Mesenchymal stem cell (in vitro differentiated cells and primary cell): ENCODE measurements at places on chromosomes 2 and 18.

DNA sequence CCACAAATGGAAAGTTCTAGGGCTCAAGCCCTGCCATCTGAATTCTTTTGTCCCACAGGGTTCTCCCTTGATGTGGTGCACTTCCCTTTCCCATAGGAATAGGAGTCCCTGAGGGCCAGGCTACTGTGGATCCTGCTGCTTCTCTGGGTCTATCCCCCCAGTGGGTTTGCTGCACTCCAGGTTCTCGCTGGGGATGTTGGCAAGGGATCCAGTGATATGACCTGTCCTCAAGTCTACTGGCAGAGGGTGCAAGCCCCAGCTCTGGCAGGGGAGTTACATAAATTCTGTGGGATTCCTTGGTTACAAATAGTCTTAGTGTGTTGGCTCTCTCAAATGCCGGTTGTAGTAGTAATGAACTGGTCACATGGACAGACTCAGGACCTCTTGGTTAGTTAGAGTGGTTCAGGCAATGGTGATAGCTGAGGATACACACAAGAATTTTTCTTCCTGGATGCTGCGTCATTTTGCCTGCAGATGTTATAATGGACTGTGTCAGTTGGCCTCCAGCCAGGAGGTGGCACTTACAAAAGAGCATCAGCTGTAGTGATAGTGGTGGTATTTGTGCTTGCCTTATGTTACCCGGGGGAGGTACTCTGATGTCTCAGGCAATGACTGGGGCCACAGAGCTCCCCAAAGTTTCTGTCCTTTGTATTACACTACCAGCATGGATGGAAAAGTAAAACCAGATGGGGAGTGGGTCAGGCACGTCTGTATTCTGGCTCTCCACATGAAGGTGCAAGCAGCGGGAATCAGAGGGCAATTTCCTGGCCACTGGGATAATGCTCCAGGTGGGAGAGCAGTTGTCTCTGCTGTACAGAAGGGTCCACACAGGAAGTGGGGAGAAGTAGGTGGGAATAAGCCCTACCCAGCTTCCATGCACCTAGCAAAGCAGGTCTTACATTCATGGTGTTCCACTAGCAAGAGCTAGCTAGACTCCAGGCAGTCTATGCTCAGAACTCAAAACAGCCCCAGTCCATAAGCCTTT, 267.9 kb downstream of the SOX11 start:
- no peak for DNase-seq

GRCh38 chr2:100393362-100393761, 24.1 kb downstream of the CHST10 start:
- no peak for DNase-seq

- DNase-seq, result no peak
Observed at GRCh38 chr2:24080701-24081100, 3.9 kb downstream of the TP53I3 start.

DNA sequence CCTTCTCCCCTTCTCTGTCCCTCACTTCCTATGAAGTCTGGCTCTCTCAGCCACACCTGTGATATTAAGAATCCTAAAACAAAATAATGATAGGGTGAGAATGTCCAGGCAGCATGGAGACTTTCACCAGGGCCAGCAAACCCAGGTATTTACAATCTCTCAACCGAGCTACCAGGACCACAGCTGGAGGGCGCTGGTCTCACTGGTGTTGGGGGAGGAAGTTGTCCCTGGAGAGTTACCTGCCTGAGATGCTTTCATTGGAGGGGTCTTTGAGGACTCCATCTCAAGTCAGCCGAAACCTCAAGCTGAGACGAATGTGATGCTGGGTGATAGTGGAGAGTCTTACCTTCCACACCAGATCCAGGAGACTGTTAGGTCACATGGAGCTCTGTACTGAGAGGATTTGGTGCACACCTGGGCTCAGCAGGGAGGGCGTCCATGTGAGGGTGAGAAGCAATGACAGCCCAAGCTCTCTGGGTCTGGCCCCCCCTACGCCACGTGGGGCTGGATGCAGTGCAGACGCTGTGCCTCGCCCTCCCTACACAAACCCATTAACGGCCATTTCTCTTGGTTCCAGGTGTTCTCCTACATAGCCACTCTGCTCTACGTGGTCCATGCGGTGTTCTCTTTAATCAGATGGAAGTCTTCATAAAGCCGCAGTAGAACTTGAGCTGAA, 27.4 kb downstream of the MAL start:
- DNase-seq, result no peak

GRCh38 chr2:18600255-18600613, 10.9 kb upstream of the NT5C1B start:
- DNase-seq, result no peak

DNA sequence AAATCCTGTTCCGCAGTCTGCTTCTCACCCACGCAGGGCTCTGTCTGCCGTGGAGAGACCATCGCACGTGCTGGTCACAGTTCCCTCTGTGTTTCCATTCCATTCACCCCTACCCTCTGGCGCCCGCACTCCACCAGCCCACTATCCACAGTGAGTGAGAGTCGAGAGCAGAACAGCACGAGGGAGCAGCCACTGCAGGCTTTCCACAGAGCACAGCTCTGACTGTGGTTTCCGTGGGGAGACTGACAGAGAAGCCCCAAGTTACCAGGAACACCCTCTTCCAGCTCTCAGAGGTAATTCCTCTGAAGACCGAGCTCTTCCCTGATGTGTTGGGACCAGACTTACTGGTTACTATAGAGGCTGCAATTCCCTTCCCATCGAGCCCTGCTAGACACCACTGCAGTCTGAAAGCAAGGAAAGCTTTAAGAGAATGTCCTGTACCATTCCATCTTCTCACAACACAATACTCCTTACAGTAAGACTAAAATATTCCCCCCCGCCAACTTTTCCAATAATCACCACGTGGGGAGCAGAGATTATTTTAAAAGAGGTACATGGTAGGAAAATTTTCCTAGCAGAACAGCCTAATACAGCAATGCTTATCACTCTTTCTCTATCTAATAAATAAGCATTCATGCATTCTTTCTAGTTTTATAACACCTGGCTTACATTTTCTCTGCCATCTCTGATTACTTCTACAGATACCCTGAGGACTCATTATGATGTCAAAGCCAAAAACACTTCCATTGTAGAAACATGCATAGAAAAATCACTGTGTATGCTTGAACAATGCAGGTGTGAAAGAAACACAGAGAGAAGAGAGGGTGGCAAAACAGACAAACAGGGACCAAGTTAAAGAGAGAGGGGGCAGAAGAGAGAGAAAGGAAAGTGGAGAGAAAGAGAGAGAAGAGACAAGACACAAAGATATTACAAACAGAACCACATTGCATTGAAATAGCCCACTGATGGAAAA, 4.7 kb downstream of the MYT1L start:
- DNase-seq, result no peak

DNA sequence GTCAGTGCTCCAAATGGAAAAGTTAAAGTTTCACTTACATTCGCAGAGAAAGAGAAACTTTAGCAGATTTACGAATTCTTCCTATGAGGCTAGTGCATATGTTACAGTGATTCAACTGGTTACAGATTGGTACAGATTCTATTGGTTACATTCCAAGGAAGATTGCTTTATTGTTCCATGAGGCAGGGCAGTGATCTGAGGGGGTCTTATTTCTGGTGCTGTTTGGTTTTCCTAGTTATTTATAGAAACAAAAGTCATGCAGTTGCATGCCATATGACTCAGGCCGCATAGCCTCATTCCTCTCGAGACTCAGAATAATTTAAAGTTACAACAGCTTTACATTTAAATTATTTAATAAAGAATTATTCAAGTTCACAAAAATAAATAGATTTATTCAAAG, 385.4 kb upstream of the SYT4 start:
- DNase-seq, result peak; percentile 93

DNA sequence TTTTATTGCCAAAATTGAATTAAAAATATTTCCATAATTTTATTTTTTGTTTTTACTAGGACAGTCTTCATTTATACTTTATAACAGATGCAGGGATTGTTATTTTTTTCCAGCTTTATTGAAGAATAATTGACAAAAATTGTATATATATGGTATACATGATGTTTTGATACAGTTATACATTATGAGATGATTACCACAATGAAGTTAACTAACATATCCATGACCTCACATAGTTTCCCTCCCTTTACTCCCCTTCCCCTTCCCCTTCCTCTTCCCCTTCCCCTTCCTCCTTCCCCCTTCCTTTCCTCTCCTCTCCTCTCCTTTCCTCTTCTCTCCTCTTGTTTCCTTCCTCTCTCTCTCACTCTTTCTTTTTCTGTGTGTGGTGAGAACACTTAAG, 700.1 kb downstream of the CNTNAP5 start:
- no peak for DNase-seq

- no peak for DNase-seq
Observed at GRCh38 chr2:57417007-57417406, 629.6 kb upstream of the VRK2 start.

DNA sequence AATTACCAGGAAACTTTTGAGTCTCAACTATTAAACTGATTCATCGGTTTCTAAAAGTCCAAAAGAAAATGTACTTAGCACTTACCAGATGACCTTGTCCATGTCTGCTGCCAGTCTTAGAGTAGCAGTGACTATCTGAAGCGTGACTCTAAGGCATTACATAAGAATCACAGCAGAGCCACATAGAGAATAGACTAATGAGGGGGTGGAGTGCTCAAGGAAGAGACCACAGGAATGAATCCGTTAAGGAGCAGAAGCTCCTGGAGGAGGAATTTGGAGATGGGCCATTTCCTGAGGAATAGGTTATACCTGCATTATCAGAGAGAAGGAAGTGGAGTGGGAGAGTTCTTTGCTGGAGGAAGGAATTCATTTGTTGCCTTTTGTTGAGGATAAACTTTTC, 116.0 kb downstream of the MAP3K20 start:
- peak; percentile 56 for DNase-seq

GRCh38 chr2:239495791-239496233, 95.0 kb upstream of the HDAC4 start:
- no peak for DNase-seq

GRCh38 chr2:64888591-64889309, 100.4 kb upstream of the SLC1A4 start:
- DNase-seq, result peak; percentile 61

DNA sequence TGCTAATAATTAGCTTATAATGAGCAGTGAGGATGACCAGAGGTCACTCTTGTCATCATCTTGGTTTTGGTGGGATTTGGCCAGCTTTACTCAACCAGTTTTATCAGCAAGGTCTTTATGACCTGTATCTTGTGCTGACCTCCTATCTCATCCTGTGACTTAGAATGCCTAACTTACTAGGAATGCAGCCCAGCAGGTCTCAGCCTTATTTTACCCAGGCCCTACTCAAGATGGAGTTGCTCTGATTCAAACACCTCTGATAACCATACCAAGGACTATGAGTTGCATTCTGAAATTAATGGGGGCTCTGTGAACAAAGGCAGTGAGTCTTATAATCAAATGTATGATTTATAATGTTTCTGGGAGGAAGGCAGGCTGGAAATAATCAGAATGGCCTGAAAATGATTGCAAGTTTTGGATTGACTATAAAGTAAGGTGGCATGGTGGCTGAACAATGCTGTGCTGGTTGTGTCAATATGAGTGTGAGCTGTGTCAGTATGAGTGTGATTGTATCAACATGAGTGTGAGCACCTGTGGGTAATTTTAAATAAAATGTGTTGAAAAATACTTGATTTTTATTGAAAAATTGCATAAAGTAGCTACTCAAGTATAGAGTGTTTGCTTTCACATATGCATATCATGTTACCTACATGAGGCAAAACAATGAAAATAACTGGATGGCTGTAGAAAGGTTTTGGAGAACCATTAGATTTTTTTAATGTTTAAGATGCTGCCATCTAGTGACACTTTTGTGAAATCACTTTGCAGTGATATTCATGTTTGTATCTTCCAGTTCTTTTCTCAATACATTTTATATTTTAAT, 103.0 kb downstream of the KYNU start:
- DNase-seq, result peak; percentile 44

DNA sequence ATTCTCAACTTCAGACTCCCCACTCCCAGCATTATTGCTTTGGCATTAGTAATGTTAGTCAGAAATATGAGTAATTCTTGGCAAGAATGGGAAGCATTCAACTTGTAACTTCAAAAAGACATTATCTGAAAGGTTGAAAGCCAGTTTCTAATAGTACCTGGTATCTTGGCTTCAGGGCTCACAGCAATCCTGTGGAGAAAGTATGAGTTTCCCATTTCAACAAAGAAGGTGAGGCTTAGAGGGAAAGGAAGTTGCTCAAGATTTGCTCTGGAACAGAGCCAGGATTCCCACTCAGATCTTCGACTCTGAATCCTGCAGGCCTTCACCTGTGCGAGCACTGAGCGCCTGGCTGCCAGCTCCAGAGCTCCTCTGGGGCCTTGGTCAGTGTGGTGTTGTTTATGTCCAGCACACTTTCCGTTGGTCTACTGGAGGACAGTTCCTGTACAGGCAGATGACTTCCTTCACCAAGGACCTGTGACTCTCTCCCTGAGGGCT, 136.1 kb downstream of the MCFD2 start:
- peak; percentile 6 for DNase-seq

- DNase-seq, result no peak
Observed at GRCh38 chr2:220419647-220420046, 792.2 kb downstream of the SLC4A3 start.
